Pons (tissue), 1 donor: ENCODE measurements at places on chromosomes 2 and 18.

DNA sequence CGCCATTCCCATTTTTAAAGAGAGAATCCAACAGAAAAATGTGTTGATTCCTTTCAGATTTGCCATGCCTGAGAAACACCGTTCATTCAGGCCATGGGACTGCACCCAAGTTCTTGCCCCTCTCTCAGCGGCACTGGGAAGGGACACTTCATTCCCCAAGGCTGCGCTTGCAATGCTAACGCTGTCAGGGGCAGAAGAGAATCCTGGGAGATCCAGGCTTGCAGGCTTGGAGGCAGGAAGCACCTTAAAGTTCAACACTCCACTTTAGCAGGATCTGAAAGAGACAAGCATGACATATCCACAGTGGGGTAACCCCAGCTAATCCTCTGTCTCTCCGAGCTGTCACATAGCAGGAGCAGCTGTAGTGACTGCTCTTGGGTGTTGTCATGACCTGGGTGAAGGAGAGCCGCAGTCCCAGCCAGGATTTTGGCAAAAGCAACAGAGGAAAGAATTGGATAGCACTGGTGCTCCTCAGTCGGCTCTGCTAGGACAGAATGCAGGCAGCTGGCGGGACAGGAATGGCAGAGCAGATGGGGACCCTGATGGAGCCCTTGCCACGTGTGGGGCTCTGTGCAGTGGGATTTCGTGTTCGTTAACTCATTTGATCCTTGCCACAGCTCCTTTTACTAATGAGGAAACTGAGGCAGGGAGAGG, 22.0 kb upstream of the ODC1 start:
- no peak for DNase-seq

DNA sequence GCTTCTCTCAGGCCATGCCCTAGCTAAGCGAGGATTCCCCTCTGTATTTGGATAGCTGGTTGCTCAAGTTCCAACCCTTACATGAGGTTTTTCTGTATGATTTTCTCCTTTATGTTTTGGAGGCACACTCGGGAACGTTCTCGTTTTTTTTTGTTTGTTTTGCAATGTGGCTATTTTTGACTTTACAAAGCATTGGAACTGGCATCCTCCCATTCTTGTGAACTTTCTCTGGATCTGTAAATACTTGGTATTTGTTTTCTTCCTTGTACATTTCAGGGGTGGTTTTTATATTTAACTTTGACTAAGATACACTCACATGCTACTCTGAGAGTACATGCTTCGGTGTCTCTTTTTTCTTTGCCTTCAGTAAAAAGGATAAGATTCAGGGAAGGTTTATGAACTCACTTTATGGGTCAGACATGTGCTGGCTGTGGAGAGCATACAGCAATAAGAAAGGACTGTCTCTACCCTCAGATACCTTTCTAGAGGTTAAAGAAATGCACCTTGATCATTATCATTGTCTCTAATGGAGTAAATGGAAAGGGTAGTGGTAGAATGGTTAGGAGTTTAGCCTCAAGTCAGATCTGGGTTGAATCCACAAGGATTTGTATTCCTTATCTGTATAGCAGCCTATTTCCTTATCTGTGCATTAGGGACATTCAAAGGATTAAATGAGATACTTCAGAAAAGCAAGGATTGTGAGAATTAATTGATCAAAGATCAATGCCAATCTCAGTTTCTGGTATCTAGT, 61.9 kb downstream of the MEIS1 start:
- DNase-seq, result no peak

- no peak for DNase-seq
These were observed 51.9 kb downstream of the SLC4A1AP start for GRCh38 chr2:27715318-27716210.

GRCh38 chr2:126908721-126909177, 10.1 kb downstream of the TEX51 start:
- no peak for DNase-seq

- DNase-seq, result no peak
These were observed 23.0 kb downstream of the STK39 start for GRCh38 chr2:168224346-168224745.
